CD8-positive, alpha-beta memory T cell (primary cell): ENCODE measurements at places on chromosomes 7 and 10. TPM values are rescaled to one million over a fixed set of nuclear protein-coding genes. Genes with fewer than 3 reads are reported as not detected.

DDX50 gene
- 36.9 TPM for polyA plus RNA-seq

SPRN gene
- polyA plus RNA-seq, result 0.43 TPM

TRIM50 gene
- not detected for polyA plus RNA-seq

FXYD4 gene
- polyA plus RNA-seq, result not detected
